ENCODE measurements at places on chromosomes 1 and 21. TPM values are rescaled to one million over a fixed set of nuclear protein-coding genes. Genes with fewer than 3 reads are reported as not detected.

- H3K4me1 ChIP-seq = peaks cover 4% of the 10 kb centered on the region
- H3K36me3 ChIP-seq = no peaks in the 10 kb centered on the region
- no peak overlapping the region for H3K27ac ChIP-seq
- H3K27me3 ChIP-seq = no peaks in the 10 kb centered on the region
- no peak overlapping the region for H3K4me3 ChIP-seq
These were observed 288.3 kb downstream of the PCP4 start for GRCh38 chr21:40155563-40155962.

RGS4 gene
- 7.3 TPM for total RNA-seq

LRRN2 gene
- 10.7 TPM for total RNA-seq

- H3K4me1 ChIP-seq = no peaks in the 10 kb centered on the region
- H3K36me3 ChIP-seq = peaks cover 1% of the 10 kb centered on the region
- no peak overlapping the region for H3K27ac ChIP-seq
- H3K27me3 ChIP-seq = peaks cover 25% of the 10 kb centered on the region
- DNase-seq = no peak
- no peak overlapping the region for H3K4me3 ChIP-seq
These were observed 1.4 kb downstream of the PLEKHN1 start for GRCh38 chr1:967466-968343.

C1orf210 gene
- 34.3 TPM for total RNA-seq

EPHA2 gene
- 28.3 TPM for total RNA-seq

- no peak overlapping the region for H3K27ac ChIP-seq
- no peaks in the 10 kb centered on the region for H3K36me3 ChIP-seq
- no peak overlapping the region for H3K4me3 ChIP-seq
- DNase-seq = no peak
These were observed 483.2 kb upstream of the PTBP2 start for GRCh38 chr1:96238426-96238825.

GRCh38 chr21:31161157-31161556 lies 122.9 kb upstream of the KRTAP19-8 start:
- peaks cover 5% of the 10 kb centered on the region for H3K36me3 ChIP-seq
- peak overlapping the region; percentile 39 for H3K27ac ChIP-seq
- DNase-seq = no peak
- H3K27me3 ChIP-seq = peaks cover 5% of the 10 kb centered on the region
- peak overlapping the region; percentile 64 for H3K4me3 ChIP-seq

DNA sequence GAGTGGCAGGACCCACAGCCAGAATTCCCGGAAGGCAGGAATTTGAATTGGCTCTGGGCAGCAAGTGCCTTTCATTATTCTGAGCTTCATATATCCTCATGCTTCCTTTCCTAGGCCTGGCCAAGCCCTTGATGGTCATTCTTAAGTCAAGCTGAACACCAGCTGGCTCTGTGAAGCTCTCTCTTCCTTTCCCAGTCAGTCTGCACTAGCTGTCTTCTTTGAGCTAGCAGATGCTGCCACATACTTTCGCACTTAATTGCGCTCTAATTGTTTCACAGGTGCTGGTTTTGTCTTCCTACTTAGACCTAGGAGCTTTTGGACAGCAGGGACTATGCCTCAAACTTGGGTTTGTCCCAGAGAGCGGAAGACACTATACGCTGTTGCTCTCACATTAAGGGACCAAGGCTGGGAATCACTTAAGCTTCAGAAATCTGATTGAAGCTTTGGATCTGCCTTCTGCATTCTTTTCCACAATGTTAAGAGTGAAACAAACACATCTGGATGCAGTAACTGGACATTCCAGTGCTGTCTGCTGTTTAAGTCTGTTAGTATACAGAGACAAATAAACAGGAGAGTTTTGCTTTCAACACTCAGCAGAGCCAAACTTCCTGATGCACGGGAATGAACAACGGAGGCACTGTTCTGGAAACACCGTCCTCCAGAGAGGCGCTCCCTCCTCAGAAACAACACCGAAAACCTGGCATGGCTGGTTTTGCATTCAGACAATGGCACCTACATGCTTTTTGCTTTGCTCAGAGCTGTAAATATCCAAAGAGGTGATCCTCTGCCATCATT lies 2.2 kb downstream of the TLR5 start:
- no peaks in the 10 kb centered on the region for H3K36me3 ChIP-seq
- H3K4me1 ChIP-seq = peaks cover 22% of the 10 kb centered on the region
- H3K27ac ChIP-seq = no peak overlapping the region

- no peaks in the 10 kb centered on the region for H3K36me3 ChIP-seq
- no peak for DNase-seq
- H3K4me1 ChIP-seq = no peaks in the 10 kb centered on the region
- no peak overlapping the region for H3K27ac ChIP-seq
These were observed 337.8 kb downstream of the HLX start for GRCh38 chr1:221217029-221217428.

- no peak overlapping the region for H3K27ac ChIP-seq
- H3K27me3 ChIP-seq = no peaks in the 10 kb centered on the region
These were observed 45.5 kb downstream of the LAMC2 start for GRCh38 chr1:183231545-183231944.

DNA sequence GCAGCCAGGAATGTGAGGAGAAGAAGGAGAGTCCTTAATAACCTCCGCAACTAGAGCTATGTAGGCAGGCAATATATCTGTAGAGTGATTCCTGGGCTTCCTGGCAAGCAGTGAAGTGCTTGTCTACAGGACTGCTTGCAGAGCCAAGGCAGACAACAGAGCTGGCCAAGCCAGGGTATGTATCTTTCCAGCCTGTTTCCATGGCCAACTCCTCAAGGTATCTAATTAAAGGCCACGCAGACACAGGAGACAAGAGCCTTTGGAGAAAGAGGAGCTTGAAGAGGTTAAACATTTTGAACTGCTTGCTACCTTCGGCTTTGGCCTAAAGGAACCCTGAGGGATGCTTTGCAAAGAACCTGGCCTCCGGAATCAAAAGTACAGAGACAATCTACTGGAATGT lies 137.4 kb downstream of the PIGK start:
- no peak overlapping the region for H3K27ac ChIP-seq
- H3K4me1 ChIP-seq = peaks cover 1% of the 10 kb centered on the region
- no peaks in the 10 kb centered on the region for H3K27me3 ChIP-seq

DNA sequence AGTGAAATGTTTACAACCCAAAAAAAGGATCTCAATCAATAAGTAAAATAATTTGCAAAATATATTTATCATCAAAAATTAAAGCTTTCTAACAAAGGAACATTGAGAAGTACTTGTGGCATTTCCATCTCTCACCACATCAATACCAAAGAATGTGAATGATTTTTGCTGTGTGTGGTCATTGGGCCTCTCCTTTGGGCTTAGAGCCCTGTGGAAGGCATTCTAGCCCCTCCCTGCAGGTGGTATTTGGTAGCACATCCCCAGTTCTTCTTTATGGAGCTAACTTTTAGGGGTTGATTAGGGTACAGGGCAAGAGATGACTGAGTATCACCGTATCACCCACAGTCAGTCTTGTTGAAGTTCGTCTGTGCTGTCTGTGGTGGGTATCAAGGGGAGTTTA lies 294.1 kb upstream of the SGIP1 start:
- no peak overlapping the region for H3K27ac ChIP-seq
- no peak for DNase-seq
- H3K27me3 ChIP-seq = no peaks in the 10 kb centered on the region

DNA sequence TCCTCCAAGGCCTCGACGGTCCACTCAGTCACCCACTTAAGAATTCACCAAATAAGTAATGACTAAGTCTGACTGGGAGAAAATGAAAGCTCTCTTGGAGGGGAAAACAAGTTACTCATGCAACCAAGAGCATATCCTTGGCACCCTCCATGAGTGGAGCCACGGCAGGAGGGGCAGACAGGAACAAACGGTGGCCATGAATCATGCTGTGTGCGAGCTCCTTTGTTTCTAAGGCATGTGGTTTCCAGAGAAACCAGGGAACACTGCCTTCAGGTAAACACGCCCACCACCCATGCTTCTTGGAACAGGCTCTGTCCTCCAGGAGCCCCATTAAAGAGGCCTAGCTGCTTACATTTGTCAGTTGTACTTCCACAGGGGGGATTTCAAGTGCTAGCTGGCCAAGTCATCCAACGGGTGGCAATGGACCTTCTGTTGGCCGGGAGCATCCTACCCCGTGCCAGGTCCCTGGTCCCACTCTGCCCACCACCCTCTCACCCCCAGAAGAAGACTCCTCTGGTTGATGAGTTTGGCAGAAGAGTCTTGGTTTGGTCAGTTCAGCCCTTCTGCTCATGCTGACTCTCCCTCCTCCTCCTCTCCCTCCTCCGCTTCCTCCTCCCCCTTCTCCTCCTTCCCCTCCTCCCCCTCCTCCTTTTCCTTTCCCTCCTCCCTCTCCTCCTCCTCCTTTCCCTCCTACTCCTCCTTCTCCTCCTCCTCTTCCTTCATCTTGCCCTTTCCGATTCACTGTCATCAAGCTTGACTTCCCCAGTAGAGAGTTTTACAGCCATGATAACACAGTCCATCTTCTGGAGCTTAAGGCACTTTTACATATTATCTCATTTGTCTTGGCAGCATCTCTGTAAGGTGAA lies 107.6 kb downstream of the CCDC185 start:
- H3K27me3 ChIP-seq = peaks cover 6% of the 10 kb centered on the region
- H3K36me3 ChIP-seq = no peaks in the 10 kb centered on the region
- no peak overlapping the region for H3K4me3 ChIP-seq
- no peak overlapping the region for H3K27ac ChIP-seq
- DNase-seq = no peak
- H3K4me1 ChIP-seq = peaks cover 14% of the 10 kb centered on the region

KRTAP22-2 gene
- not detected for total RNA-seq

C8A gene
- total RNA-seq = 0.77 TPM

DNA sequence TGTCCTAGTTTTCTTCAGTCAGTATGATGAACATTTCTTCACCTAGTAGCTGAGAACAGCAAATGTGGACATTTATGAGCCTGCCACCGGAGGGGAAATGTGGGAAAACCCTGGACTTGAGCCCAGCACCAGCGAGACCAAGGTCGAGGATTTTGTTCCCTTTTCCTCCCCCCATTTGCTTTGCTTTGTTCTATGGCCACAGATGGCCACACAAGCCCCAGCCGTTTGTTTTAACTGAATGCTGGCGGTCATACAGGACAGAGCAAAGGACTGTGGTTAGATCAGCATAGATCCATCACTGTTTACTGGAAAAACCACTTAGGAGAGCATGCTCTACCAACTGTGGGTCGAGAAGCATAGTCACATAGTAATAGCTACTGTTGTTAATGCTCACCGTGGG lies 20.9 kb downstream of the SH2D2A start:
- no peak overlapping the region for H3K4me3 ChIP-seq
- DNase-seq = no peak
- H3K4me1 ChIP-seq = no peaks in the 10 kb centered on the region
- H3K36me3 ChIP-seq = peaks cover 27% of the 10 kb centered on the region
- H3K27me3 ChIP-seq = no peaks in the 10 kb centered on the region
- no peak overlapping the region for H3K27ac ChIP-seq

DNA sequence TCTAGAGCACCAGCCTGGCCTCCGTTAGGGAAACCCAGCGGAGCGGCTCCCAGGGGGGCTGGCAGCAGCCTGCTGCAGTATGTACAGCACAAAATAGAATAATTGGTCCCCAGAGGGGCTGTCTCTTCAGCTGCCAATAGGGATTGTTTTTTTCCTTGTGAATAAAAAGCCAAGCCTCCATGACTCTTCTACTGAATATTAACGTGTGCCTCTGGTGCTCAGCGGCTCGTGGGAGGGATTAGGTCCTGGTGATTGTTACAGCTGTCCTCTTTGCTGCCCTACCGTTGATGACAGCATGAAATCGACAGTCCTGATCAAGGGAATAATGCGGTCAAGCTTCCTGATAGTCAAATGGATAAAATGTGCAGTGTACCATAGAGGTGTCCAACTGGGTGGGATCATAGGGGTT lies 190.7 kb upstream of the RUNX1 start:
- peaks cover 4% of the 10 kb centered on the region for H3K27me3 ChIP-seq
- no peaks in the 10 kb centered on the region for H3K36me3 ChIP-seq
- no peak for DNase-seq
- no peak overlapping the region for H3K4me3 ChIP-seq
- peaks cover 1% of the 10 kb centered on the region for H3K4me1 ChIP-seq

CDC14A gene
- 22.5 TPM for total RNA-seq

DNA sequence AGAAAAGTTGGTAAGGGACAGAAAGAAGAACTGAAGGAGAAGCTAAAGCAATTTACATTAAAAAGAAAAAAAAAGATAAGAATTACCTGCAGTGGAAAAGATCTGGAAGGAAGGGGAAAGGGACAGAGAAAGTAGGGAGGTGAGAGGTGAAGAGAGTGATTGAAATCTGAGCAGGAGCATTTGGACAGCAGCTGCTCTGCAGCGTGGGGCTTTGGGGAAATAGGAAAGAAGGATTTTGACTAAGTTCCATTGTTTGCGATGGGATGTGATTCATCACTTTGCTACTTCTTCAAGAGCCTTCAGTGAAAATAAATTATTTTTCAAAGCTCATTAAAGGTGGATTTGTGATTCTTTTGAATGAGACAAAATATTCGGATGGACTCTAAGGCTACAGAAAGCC lies 26.1 kb upstream of the NMNAT2 start:
- no peaks in the 10 kb centered on the region for H3K27me3 ChIP-seq
- no peak for DNase-seq
- H3K36me3 ChIP-seq = no peaks in the 10 kb centered on the region

- peaks cover 12% of the 10 kb centered on the region for H3K4me1 ChIP-seq
- H3K36me3 ChIP-seq = no peaks in the 10 kb centered on the region
- no peak overlapping the region for H3K4me3 ChIP-seq
- no peak for DNase-seq
These were observed 30.2 kb downstream of the ADAMTS5 start for GRCh38 chr21:26936641-26937040.

GRCh38 chr1:206606867-206607266 lies 5.4 kb downstream of the EIF2D start:
- DNase-seq = no peak
- H3K27me3 ChIP-seq = no peaks in the 10 kb centered on the region
- H3K4me3 ChIP-seq = no peak overlapping the region
- H3K27ac ChIP-seq = no peak overlapping the region

SLC22A15 gene
- 4.6 TPM for total RNA-seq

DNA sequence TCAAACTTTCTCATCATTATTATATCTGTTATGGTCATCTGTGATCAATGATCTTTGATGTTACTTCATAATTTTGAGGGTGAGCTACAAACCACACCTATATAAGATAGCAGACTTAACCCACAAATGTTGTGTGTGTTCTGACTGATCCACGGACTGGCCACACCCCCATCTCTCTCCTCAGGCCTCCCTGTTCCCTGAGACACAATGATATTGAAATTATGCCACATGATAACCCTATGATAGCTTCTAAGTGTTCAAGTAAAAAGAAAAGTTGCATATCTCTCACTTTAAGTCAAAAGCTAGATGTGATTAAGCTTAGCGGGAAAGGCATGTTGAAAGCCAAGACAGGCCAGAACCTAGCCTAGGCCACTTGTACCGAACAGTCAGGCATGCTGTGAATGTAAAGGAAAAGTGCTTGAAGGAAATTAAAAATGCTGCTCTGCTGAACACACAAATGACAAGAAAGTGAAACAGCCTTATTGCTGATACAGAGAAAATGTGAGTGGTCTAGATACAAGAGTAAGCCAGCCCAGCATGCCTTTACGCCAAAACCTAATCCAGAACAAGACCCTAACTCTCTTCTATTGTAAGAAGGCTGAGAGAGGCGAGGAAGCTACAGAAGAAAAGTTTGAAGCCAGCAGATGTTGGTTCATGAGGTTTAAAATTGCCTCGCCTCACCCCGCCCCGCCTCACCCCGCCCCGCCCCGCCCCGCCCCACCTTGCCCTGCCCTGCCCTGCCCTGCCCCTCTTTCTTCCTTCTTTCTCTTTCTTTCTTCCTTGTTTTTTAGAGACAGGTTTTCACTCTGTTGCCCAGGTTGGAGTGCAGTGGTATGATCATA lies 16.5 kb downstream of the CTSS start:
- H3K4me3 ChIP-seq = no peak overlapping the region
- DNase-seq = no peak
- no peaks in the 10 kb centered on the region for H3K36me3 ChIP-seq
- H3K27me3 ChIP-seq = no peaks in the 10 kb centered on the region
- H3K27ac ChIP-seq = no peak overlapping the region

GRCh38 chr1:33984906-33985565 lies 121.2 kb downstream of the HMGB4 start:
- no peak for DNase-seq
- no peaks in the 10 kb centered on the region for H3K4me1 ChIP-seq
- no peaks in the 10 kb centered on the region for H3K36me3 ChIP-seq
- peaks cover 40% of the 10 kb centered on the region for H3K27me3 ChIP-seq
- no peak overlapping the region for H3K4me3 ChIP-seq

HES5 gene
- total RNA-seq = 0.36 TPM

Measured in progenitor cell of endocrine pancreas (in vitro differentiated cells).